COLO829 (cell line): ENCODE measurements at places on chromosomes 5 and 9.

DNA sequence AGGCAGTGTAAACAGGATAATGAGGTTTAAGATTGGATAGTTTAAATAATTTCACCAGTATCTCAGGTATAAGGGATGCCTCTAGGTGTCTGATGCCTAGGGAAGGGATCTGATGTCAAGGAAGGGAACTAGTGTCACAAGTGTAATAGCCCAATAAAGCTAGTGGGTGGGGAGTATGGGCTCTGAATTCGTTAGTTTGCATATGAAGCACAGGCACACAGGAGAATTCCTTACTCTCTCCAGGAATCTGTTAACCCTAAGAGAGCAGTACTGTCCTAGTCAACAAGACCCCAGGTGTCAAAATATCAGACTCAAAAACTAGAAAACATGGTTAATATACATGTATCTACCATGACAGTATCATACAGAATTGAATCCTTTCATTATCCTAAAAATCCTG lies 352.5 kb upstream of the CYLC2 start:
- no peak for DNase-seq

GRCh38 chr5:142610176-142611001 lies 75.5 kb downstream of the FGF1 start:
- DNase-seq: no peak

- no peak for DNase-seq
Measured at GRCh38 chr5:126445502-126446174, 22.4 kb downstream of the GRAMD2B start.

GRCh38 chr5:142777099-142777498 lies 6.9 kb downstream of the ARHGAP26 start:
- no peak for DNase-seq

GRCh38 chr5:158309088-158309807 lies 450.3 kb upstream of the CLINT1 start:
- DNase-seq: no peak

DNA sequence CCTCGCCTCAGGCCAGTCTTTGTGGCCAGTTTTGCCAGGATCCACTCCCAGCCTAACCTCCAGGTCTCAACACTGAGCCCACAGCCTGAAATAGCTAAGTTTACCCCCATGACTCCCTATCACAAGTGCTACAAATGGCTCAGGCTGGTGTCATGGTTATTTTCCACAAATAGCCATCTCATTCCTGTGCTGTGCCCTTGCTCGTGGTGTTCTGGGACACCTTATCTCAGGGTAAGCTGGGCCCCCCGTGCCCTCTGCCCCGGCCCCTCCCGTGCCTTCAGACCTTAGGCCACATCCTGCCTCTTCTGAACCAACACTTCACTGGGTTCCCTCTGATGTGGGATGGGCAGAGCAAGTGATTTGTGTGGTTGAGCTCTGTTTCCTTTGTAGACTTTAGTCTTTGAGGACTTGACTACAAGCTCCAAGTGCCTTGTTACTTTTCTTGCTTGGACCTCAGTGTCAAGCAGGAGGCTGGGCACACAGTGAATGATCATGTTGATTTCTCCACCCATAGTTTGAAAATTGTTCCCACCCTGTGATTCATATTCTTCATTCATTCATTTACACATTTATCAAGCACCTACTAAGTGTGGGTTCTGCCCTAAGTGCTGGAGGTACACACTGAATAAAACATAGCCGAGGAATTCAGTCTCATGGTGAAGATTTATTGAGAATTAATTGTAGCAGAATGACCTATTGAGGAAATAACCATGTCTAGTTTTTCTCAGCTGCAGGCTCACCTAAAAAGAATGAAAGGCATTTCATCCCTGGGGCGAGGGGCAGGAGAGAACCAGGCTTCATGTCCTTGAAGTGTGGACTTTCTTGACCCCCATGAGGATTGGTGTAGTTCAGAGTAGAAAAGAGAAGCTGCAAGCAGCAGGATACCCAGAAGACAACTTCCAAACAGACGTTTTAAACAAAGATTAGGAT lies 84.5 kb upstream of the CTNNA1 start:
- DNase-seq: no peak

- no peak for DNase-seq
Measured at GRCh38 chr5:95866435-95867040, 44.0 kb upstream of the GLRX start.

DNA sequence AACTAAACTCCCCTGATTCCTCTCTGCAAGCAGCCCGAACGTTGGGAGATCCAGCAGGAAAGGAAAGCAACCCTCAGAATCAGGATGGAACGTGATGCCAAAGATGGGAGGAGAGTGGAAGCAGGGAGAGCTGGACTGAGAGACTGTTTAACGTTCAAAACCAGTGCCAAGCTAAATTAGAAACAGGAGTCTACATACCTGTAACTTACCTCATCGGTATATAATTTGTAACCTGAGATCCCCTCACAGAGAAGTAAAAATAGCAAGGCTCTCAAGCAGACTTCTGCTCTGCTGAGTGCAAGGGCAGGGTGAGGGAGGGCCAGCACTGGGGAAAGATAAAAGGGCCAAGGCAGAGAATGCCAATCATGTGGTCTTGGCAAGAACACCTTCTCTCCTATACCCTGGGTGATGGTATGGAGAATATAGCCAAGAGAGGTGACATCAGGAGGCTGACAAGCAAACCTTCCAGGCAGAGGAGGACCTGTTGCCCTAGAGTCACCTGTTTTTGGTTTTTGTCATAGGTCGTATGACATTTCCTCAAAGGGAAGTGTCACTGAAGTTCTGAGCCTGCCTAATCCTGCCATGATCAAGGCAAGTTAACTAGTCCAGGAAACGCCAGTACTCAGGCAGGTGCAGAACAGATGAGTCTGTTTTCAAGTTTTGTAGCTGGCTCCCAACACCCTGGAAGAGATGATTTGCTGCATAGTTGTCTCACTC lies 472.0 kb downstream of the NFIB start:
- no peak for DNase-seq

DNA sequence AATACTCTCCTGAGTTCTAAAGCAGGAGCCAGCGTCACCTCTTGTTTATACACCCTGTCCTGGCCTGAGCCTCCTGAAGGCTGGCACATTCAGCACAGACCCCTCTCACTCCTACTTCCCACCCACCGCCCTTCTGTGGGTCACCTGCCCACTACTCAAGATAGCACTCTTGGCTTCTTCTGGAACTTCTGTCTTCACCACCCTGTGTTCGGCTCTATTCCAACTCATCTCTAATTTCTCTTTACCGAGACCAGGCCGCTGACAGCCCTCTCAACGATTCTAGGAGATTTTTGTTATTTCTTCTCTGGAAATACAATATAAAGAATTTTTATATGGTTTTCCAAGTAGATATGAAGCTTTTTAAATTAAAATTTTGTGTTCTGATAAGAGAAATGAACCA lies 57.4 kb downstream of the IRF1 start:
- no peak for DNase-seq

DNA sequence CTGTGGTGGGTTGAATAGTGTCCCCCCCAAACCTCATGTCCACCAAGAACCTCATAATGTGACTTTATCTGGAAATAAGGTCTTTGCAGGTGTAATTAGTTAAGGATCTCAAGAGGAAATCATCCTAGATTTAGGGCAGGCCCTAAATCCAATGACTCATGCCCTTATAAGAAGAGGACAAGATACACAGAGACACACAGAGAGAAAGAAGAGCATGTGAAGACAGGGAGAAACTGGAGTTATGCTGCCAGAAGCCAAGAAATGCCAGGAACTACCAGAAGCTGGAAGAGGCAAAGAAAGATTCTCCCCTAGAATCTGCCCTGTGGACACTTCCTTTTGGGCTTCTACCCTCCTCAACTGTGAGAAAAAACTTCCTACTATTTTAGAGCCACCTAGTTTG lies 8.8 kb downstream of the FAM13B start:
- no peak for DNase-seq

DNA sequence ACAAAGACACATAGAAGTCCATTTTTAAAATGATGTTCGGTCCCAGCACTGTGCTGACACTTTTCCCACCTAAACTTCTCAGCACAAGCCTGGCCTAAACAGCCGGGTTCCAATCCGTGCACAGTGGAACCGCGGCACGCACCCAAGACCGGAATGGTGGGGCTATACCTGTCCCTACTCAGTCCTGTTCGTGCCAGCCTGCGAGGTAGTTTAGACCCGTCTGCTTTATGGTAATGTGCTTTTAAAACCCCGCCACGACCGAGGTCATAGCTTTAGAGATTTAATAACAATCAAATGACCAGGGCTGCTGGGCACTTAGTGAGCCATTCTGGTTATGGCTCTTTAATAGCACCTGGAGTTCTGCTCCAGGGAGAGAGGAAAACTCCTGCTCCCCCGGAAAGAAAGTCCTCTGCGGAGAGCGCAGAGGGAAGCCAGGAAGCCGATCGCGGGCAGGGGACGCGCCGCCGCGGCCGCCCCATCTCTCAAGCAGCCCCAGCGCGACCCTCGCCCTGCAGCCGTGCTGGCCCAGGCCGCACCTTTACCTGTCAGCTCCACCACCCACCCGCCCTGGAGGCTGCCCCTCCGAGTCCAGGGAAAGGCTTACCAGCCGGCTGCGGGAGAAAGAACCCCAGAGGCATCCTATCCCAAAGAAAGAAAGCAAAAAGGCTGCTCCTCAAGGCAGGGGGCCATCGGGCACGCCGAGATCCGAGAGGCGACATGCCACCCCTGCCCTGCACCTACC lies 511 bp downstream of the ARL15 start:
- DNase-seq: no peak

- DNase-seq: no peak
Measured at GRCh38 chr5:151408591-151409230, 38.7 kb upstream of the SLC36A1 start.

DNA sequence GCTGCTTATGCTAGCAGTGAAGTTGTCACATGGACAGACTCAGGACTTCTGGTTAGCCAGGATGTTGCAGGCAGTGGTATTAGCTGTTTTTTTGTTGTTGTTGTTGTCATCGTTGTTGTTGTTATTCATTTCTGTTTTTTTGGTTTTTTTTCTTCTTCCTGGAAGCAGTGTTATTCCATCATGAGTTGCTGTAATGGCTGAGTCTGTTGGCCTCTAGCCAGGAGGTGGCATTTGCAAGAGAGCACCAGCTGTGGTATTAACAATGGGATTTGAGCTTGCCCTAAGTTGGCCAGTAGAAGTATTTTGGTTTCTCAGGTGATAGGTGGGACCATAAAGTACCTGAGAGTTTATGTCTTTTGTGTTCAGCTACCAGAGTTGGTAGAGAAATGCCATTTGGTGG lies 561.1 kb downstream of the KCTD16 start:
- DNase-seq: no peak
